ENCODE measurements at places on chromosomes 1 and 21. TPM values are rescaled to one million over a fixed set of nuclear protein-coding genes. Genes with fewer than 3 reads are reported as not detected.

DNA sequence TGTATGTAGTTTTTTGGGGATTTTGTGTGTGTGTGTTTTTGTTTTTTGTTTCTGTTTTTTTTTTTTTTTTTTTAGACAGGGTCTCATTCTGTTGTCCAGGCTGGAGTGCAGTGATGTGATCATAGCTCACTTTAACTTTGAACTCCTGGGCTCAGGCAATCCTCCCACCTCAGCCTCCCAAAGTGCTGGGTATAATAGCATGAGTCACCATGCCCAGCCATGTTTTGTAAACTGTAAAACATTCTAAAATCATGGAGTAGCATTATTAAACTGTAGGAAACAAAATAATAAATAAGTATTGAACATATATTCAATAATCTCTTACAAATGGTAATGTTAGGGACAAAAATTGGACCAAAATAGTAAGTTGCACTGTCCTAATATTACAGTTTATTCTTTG, 124.0 kb downstream of the FAF1 start:
- no peak for DNase-seq

- no peak for DNase-seq
These were observed 1.3 kb upstream of the NT5C1A start for GRCh38 chr1:39673215-39673614.

GRCh38 chr21:32189688-32190483, 89.0 kb downstream of the MIS18A start:
- no peak for DNase-seq

DNA sequence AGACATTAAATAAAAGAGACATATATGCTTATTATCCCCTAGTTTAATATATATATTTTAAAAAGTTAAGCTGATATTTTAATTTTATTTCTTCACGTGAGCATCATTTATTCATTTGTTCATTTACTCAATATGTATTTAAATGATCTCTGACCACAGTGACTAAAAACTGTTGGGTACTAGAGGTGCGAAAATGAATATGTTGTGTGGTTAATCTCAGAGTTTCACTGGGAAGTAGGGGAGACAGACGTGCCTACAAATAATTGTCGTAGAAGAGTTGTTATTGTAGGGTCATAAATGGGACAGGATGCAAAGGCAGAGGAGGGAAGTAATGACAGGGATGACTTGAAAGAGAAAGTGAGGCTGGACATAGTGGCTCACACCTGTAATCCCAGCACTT, 213.0 kb upstream of the CACYBP start:
- DNase-seq = no peak

GRCh38 chr1:240192851-240193250, 101.2 kb downstream of the FMN2 start:
- no peak for DNase-seq

GRCh38 chr1:62903982-62904855, 120.3 kb downstream of the ATG4C start:
- no peak for DNase-seq

DNA sequence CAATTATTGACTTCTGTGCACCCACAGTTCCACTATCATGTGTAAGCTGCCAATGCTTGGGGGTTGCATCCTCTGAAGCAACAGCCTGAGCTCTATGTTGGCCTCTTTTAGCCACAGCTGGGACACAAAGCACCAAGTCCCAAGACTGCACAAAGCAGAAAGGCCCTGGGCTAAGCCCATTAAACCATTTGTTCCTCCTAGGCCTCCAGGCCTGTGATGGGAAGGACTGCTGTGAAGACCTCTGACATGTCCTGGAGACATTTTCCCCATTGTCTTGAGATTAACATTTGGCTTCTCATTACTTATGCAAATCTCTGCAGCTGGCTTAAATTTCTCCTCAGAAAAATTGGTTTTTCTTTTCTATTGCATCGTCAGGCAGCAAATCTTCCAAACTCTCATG, 123.7 kb upstream of the DEPDC1 start:
- DNase-seq = no peak

DNA sequence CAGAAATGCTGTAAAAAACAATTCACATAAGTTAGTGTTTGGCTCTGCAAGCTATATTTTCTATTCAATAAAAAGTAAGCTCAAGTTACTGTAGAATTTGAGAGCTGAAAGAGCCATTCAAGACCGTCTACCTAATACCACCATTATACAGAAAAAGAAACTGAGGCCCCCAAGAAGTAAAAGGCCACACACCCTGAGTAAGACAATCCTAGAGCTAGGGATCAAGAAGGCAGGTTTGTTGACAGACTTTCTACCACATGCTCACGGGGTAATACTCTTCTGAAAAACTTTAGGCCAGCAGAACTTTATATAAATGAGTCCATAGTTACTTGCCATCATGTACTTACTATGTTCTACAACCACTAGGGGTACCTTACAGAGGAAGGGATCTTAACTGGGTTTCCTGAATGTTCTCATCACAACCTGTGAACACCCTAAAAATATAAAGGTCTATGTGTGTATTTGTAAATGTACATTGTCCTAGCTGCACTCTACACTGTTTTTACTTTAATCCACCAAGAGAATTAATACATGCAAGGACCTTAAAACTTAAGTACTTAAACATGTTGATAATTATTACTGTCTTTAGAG, 2.7 kb downstream of the PSMG1 start:
- DNase-seq = no peak

DNA sequence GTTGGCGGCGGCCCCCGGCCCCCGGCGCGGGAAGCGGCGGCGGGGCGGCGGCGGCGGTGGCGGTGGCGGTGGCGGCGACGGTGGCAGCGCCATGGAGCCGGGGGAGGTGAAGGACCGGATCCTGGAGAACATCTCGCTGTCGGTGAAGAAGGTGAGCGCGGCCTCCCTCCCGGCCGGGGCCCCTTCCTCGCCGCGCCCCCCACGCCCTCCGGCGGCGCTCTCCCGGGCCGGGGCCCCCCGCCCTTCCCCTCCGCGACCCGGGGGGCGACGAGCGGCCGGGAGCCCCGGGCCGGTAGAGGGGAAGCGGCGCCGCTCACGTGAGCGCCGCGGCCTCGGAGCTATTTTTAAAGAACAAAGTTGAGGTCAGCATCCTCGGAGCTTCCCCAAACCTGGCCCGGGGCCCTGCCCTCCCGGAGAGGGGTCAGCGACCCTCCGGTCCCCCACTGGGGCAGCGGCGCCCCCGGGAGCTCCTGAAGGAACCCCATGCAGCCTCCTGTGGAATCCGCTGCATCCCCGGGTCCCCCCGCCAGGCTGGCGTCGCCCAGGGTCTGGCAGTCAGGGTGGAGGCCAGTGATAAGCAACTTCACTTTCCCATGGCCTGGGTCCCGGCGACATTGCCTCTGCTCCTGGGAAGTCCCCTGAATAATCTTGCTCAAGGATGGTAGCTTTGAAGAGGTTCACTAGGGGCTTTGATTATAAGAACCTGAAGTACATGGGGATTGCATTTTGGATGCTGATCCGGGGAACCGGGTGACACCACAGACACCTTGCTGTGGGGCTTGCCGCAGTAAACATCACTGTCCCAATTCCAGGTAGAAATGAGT, 560 bp downstream of the PLEKHM2 start:
- DNase-seq = peak; percentile 35

- DNase-seq = no peak
These were observed 41.9 kb upstream of the SLC19A2 start for GRCh38 chr1:169527451-169528214.

DNA sequence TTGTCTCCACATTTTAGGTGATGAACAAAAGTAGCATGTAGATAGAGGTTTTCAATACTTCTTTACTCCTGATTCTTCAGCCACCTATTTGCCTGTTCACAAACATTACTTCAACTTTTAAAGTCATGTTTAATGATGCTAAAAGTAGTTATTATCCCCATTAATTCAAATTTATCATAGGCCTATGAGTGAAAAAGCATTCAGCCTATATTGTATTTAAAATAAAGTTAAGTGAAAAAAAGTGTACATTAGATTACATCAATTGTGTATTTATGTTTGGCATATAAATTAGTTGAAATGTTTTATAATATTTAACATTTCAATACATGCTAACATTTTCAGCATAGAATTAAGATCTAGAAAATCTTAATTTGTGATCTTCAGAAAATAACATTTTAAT, 10.5 kb downstream of the CDKN2C start:
- DNase-seq = no peak

DNA sequence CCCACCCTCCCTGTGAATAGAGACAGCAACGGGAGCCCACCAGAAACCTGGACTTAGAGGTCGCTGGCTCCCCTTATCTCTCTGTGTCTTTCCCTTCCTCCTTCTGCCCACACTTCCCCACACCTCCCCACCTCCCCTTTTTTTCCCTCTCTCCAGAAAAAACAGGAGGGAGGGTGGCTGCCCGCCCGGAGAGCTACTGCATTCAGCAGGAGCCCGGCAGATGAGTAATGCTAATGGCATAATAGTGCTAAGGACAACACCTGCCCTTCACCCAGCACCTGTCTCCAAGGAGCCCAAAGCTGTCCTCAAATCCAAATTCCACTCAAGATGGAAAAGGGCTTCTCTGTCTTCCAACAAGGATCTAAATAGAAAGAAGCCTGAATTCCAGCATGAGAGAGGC, 11.4 kb upstream of the PRELP start:
- DNase-seq = no peak

- DNase-seq = no peak
These were observed 370.4 kb upstream of the ST6GALNAC5 start for GRCh38 chr1:76496871-76497270.

DNA sequence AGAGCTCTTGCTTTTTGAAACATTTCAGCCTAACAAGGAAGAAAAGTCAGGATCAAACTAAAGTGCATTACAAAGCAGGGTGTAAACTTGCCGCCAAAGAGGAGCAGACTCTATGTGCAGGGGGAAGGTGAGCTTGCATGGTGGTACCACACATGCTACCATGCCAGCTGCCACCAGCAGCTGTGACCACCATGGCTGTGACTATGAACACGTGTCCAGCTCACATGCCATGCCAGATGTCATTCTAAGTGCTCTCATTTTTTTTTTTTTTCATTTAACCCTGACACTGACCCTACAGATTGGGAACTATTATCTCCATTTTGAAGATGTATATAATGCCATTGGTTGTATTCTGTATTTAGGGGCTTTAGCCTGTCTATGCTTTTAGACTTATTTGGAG, 79.0 kb downstream of the PCP4 start:
- no peak for DNase-seq

DNA sequence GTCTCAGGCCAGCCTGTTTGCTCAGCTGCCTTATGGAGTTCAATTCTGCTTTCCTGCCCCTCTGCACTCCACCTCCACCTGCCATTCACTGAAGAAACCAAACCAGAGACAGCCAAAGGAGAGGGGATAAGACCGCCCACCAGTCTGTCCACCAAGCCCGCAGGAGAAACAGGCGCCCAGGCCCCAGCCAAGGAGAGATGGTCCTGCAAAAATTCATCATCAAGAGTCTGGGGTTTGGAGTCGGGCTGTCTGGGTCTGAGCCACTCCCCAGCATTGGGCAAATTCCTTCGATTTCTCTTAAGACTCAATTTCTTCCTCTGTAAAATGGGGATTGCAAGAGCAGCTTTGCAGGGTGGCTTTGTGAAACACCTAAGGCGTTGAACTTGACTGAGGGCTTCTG, 121.4 kb upstream of the RUNX3 start:
- DNase-seq = no peak

The RUNX3 gene
- total RNA-seq = not detected

The TFF1 gene
- not detected for total RNA-seq

The ELAPOR1 gene
- total RNA-seq = under 0.01 TPM

The IBA57 gene
- total RNA-seq = 8.9 TPM
